ENCODE measurements at places on chromosomes 6 and 20.

GRCh38 chr6:131894493-131895424, 56.4 kb downstream of the CCN2 start:
- no peak for DNase-seq

DNA sequence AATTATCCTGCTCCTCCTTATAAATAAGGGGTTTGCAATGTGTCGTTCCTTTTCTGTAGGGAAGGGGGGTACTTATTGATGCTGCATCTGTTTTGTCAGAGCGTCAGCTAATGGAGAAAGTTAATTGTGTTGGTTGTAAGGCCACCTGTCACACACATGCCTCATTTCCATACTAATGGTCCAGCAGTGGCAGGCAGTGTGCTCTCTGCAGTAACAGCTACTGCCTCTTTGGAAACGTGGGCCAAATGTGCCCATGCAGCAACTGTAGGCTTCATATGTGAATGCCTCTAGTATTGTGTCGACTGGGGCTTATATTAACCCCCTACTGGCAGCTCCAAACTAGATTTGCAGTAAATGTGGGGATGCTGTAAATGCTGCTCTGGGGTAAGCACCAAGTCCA, 56.3 kb upstream of the OLIG3 start:
- DNase-seq = no peak

DNA sequence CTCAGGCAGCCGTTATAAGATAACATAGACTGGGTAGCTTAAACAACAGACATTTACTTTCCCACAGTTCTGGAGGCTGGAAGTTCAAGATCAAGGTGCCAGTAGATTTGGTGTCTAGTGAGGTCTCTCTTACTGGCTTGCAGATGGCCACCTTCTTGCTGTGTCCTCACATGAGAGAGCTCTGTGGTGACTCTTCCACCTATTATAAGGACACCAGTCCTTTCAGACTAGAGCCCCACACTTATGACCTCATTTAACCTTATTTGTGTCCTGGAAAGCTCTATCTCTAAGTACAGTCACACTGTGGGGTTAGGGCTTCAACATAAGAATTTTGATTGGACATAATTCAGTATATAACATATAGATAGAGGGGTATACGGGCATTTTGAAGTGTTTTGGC, 245.0 kb downstream of the UTRN start:
- DNase-seq = no peak

- no peak for DNase-seq
Observed at GRCh38 chr20:57707849-57708693, 1.7 kb downstream of the PMEPA1 start.

GRCh38 chr20:22560817-22561216, 23.6 kb downstream of the FOXA2 start:
- no peak for DNase-seq

- DNase-seq = no peak
Observed at GRCh38 chr6:109872968-109873545, 105.1 kb upstream of the GPR6 start.

DNA sequence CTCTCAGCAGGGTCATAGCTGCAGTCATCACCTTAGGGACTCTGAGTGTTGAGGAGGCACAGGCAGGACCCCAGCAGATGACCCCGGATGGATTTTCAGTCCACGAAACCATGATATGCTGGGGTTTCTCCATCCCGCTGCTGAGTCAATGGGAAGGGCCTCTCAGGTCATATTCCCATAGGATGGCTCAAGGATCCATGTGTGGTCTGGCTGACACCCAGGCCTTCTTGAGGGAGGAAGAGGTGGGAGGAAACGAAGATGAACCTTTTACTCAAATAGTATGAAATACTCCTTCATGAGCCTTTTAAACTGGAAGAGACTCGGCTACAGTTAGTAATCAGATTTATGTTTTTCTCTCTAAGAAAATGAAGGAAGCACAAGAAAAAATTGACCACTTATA, 10.3 kb upstream of the RALY start:
- DNase-seq = no peak

- DNase-seq = no peak
Observed at GRCh38 chr6:92828788-92829187, 590.6 kb downstream of the EPHA7 start.

DNA sequence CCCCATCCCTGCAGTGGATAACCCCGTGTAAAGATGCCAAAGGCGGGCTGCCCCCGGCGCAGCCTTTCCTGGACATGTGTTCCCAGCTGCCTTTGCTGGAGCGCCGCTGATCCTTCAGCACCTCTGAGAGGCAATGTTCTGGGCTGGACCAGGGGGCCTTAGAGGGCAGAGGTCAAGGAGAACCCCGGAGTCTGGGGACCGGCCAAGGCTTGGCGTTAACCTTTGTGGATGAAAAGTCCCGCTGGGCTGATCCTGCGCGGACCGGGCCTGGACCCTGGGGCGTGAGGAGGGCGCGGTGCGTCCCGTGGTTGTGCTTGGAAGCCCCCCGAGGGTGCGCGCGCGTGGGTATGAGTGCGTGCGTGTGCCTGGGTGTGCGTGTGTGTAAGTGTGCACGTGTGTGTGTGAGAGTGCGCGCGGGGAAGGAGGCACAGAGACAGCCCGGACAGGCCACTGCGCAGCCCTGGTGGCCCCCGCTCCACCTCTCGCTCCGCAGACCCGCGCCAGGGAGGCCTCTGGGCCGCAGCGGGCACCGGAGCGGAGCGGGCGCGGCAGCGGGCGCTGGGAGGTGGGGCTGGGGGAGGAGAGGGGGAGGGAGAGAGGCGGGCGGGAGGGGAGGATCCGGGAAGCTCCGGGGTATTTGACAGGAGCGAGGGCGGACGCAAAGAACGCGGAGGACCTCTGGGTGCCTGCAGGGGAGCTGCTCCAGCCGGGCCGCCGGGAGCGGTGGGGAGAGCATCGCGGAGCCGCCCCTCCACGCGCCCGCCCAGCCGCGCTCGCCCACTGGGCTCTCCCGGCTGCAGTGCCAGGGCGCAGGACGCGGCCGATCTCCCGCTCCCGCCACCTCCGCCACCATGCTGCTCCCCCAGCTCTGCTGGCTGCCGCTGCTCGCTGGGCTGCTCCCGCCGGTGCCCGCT, at the start of gene SMOC2:
SMOC2 (plus strand) TSS at position 665 of the 914 bp plus-strand sequence; CDS start at position 852, 187 bp downstream.
- no peak for DNase-seq

DNA sequence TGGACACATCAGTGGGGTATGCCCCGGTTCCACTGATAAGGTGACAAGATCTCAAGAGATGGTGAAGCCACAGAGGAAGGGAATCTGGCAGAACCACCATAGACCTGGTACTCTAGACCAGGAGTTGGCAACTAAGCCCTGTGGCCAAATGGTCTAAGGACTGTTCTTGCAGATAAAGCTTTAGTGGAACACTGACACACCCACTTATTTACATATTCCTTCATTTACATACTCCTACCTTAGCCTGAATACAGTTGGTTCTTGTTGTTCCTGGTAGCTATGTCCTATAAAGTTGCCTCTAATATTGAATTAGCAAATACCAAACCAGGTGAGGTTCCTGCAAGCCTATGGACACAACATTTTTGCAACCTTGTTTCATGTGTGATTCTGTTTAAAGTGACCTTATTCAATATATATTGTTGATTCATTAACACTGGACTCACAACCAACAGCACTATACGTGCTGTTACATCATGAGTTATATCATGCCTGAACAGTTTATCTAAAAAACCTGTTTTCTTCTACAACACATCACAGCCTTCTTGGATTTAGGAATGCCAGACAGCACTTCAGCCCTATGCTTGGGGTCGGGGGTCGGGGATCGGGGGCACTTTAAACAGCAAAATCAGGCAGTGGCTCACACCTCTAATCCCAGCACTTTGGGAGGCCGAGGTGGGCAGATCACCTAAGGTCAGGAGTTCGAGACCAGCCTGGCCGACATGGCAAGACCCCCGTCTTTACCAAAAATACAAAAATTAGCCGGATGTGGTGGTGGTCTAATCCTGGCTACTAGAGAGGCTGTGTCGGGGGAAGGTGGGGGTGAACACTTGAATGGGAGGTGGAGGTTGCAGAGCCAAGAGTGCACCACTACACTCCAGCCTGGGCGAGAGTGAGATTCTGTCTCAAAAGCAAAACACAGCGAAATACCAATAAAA, 2.5 kb downstream of the CCDC167 start:
- DNase-seq = no peak

DNA sequence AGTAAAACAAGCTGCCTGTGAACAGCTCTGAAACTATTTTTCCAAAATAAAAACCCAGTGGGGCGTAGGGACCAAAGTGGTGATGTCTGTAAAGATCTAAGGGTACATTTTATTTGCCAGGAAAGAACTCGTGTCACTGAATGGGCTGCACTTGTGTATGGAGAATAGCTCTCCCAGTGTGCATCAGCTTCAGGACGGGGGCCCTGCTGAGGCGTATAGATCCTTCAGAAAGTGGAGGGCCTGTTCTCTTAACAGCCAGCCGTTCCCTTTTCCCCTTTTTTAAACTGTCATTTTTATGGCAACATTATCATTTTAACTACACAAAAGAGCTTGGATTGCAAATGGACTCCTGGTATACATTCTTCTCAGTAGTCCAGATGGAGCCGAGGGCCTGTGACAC, 137.3 kb downstream of the TMEM242 start:
- DNase-seq = no peak

DNA sequence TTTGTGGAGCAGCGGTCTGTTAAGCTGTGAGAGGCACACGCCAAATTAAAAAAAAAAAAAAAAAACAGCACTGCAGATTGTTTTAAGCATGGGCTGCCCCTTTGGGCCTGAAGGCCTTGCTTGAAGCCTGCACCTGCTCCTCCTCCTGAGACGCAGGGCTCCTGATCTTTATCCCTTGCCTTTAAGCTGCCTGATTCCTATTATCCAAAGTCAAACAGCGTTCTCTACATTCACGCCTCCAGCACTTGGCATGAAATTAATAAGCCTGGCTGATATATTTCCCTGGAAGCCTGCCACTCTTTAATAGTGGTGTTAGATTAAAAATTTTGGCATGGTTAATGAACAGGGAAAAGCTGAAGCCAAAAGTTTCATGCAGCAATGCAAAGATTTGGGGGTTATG, 163.9 kb downstream of the FAXC start:
- no peak for DNase-seq

DNA sequence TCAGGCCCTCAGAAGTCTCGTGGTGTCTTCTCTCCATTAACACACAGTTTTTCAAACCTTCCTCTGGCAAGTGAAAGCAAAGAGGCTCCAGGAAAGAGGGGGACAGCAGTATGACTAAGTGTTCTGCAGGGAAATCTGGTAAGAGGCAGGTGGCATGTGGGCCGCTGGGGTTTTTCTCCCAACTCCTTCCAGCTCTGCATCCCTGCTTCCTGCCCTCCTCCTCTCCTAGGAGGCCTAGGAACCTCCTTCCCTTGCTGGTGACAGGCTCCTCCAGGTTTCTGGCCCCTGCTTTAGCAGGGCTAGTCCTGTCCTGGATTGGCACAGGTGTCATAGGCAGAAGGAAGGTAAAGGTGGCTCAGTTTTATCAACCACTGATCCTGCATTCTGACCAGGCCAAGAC, 7.6 kb upstream of the ITCH start:
- DNase-seq = no peak

GRCh38 chr6:88808381-88808780, 155.0 kb downstream of the RNGTT start:
- DNase-seq = no peak

DNA sequence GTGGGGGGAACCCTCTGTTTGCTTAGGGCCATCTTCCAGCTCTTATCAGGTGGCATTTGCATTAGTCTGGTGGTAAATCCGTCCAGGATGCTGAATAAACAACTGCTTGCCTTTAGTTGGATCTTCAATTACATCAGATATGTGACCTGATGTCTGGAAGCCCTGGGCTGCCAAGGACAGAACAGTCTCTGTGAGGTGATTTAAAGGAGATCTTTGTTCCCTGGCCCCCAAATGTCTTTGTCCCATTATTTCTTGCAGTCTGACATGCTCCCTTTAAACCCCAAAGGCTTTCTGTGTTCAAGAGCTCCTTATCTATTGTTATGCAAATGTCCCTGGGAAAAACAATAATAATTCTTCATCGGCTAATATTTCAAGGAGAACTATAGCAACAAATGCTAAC, 84.6 kb upstream of the SPTLC3 start:
- no peak for DNase-seq

- DNase-seq = no peak
Observed at GRCh38 chr6:129353067-129353466, 356.9 kb downstream of the ARHGAP18 start.

GRCh38 chr20:60252866-60253265, 294.6 kb downstream of the CDH26 start:
- DNase-seq = no peak

DNA sequence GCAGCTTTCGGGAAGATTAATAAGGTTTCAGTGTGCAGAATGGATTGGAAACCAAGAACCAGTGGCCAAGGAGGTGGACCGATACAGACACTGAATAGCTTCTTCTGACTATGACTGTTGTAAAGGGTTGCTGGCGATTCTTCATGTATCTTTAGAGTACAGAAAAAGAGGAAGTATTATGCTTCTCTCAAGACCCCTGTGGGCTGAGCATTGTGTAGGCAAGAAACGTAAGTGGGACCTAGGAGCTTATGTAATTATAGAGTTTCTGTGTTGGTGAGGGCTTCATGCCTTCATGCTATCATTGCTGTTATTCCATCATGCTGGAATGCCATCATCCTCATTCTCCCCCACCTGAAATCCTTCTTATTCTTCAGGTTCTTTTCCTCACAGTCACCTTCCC, 105.4 kb upstream of the AKIRIN2 start:
- no peak for DNase-seq

GRCh38 chr20:61874421-61875068, 191.1 kb downstream of the TAF4 start:
- no peak for DNase-seq

- DNase-seq = no peak
Observed at GRCh38 chr20:8983478-8984345, 85.2 kb upstream of the PLCB4 start.

GRCh38 chr6:109527989-109528388, 45.0 kb upstream of the ZBTB24 start:
- no peak for DNase-seq

DNA sequence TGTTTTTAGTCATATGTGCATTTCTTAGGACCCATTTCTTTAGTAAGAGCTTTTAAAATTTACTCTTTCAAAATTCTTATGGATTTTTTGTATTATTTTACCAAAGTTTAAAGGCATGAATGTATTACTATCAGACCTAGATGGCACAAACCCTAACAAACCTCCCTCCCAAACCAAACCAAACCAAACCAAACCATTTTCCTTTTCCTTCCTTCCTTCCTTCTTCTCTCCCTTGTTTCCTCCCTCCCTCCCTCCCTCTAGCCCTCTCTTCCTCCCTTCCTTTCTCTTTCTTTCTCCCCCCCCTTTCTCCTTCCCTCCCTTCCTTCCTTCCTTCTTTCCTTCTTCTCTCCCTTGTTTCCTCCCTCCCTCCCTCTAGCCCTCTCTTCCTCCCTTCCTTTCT, 1001.8 kb upstream of the CITED2 start:
- DNase-seq = no peak
